ENCODE measurements at places on chromosomes 12 and 14.

- DNase-seq, result no peak
Observed at GRCh38 chr12:110234755-110235154, 46.3 kb upstream of the ATP2A2 start.

- peak; percentile 6 for DNase-seq
Observed at GRCh38 chr14:92253381-92253894, 69.5 kb upstream of the SLC24A4 start.

- DNase-seq, result no peak
Observed at GRCh38 chr14:22379727-22380126, 209.3 kb downstream of the DAD1 start.

DNA sequence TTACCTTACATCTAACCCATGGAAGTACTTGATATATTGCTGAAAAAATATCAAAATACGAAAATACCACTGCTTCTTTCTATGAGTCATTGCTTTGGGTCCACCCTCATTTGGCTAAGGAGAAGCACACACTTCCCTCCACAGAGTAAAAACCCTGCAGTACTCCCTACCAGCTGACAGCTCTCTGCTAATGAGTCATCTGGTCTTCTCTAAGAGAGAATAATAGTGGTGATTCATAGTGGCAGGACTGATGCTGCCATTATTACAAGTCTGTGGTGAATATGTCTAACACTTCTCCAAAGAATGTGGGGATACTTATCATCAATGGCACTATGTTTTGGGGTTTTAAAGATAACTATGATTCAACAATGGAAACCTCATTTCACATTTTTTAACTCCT, 90.7 kb downstream of the PPFIA2 start:
- DNase-seq, result no peak

GRCh38 chr14:33516898-33517436, 433.9 kb downstream of the EGLN3 start:
- no peak for DNase-seq

- no peak for DNase-seq
Observed at GRCh38 chr12:123267991-123268843, 3.4 kb downstream of the CDK2AP1 start.

DNA sequence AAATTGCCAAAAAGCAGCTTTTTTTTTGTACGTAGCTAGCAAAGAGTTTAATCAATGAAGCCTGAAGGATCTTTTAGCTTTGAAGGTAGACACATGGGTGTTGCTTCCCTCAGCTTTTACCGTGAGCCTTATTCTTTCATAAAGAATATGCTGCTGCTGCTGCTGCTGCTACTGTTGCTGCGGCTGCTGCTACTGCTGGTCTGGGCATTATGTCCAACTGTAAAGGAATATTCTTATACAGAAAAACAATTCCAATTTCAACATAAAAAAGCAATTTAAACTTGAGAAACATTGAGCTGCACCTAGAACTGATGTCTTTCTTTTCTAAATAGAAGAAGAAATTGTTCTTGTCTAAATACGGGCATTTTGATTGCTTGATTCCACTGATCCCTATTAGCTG, 38.9 kb upstream of the PPP1R12A start:
- DNase-seq, result no peak

GRCh38 chr14:95215094-95215725, 57.9 kb upstream of the DICER1 start:
- no peak for DNase-seq

GRCh38 chr14:100896369-100897060, 7.0 kb downstream of the RTL1 start:
- DNase-seq, result no peak

DNA sequence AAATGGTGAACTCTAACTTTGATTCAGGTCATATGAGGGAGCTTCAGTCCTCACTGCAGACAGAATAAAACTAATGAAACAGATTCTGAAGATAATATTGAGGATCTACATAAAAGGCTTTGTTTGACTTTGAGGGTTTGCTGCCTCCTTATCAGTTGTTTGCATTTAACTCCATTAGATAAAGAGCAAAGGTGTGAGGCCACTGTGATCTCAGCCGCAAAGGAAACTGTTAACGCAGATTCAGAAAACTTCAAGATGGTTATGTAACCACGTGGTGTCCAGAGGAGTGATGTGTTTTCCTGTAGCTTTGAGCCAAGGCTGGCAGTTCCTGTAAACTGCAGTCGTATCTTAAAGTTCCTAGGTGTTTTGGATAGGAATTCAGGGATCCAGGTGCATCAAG, 67.8 kb downstream of the METTL25 start:
- DNase-seq, result no peak

DNA sequence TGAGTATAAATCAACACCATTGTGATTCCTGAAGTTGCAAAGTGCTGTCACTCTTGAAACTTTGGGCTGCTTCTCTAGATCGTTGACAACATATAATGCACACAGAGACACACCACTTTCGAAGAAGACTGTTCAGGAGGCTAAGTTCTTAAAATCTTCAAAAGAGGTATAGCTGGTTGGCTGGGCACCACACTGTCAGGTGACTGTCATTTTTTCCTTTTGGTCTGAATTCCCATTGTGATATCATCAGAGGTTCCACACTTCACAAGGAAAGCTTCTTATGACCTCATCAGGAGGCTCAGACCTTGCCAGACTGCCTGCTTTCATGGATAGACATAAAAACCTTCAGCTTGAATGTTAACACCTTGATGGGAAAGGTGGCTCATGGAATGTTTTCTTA, at the start of the genes CAPZA3 and PLCZ1:
Gene CAPZA3, plus strand, starts transcription at position 301 of the 400 bp plus-strand sequence. CDS start 150 bp downstream, outside the sequence.
Gene PLCZ1, minus strand, starts transcription at position 194 of the 400 bp plus-strand sequence. CDS start 641 bp downstream, outside the sequence.
- no peak for DNase-seq

- no peak for DNase-seq
Observed at GRCh38 chr14:105154476-105154871, 14.1 kb downstream of the JAG2 start.

DNA sequence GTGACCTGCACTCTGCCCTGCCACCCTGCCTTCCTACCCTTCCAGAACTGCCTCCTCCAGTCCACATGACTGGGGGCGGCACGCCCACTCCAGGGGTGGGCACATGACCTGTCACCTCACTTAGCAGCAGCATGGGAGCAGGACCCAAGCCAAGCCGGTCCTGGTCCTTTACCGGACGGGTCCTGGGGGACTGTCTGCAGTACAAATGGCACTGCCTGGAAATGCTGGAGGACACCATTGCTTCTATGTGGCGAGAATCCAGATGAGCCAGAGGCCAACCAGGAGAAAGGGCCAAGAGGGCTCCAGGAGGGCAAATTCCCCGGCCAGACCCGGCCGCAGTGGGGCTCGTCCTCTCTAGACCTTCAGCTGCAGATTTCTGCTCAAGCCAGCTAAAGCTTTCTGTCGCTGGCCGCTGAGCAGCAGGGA, 33.1 kb downstream of the ITPK1 start:
- no peak for DNase-seq

DNA sequence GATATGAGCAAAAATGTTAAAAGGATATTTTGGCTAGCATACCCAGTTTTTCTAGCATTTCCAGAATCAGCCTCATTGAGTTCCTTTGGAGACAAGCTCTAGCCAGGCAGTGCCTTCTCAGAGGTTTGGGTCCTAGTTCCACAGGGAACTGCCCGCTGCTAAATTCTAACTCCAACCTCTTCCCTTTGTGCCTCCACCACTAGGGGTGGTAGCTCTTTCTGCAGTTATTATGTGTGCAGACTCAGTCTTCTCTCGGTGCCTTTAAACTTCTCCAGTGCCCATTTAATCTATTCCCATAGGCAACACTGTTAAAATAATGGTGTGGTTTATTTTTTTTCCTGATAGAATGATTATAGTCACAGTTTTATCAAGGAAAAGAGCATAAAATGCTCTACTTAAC, 21.5 kb upstream of the SLC25A3 start:
- DNase-seq, result no peak

DNA sequence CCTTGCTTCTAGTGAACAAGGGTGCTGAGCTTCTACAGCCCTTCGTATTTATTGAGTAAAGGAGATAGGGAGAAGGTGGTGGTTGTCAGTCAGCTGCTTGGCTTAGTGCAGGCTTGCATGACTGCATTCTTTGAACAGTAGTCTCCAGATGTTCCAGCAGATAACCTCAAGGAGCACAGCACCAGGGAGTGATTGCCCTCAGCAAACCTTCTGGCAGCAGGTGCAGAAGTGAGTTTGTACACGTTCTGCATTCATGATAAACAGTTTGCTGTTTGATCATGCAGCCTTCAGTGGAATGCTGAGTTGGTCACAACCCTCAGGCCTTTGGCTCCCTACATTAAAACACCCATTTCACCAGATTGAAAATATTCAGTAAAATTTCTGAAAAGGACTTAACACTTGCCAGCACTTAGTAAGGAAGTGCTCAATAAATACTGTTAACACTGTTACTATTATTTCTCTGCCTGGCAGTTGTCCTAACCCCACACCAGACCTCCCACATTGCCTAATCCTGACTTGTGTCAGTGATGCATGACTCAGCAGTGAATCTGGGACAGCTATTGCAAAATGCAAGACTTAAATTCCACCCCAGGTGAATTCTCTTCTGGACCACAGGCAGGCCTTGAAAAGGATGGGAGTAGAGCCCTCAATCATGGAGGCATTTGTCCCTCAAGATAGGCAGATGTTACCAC, 18.9 kb upstream of the CARMIL3 start:
- DNase-seq, result no peak

DNA sequence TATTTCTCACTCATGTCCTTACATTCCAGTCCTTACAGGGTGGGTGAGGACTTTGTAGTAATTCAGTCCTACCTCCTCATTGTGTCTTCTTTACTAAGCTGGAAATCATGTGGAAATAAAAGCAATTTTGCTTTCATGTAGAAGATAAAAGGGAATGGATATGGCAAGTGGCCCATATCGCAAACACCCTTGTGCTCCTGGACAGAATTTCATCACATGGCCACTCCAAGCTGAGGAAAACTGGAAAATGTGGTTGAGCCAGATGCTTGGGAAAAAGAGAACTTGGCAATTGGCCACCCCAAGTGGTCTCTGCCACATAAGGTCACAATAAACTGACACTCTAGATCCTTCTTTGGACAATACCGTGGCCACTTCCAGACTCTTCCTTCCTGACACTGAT, 64.2 kb upstream of the IFNG-AS1 start:
- DNase-seq, result no peak

GRCh38 chr14:61033855-61034254, 52.8 kb downstream of the SLC38A6 start:
- no peak for DNase-seq

DNA sequence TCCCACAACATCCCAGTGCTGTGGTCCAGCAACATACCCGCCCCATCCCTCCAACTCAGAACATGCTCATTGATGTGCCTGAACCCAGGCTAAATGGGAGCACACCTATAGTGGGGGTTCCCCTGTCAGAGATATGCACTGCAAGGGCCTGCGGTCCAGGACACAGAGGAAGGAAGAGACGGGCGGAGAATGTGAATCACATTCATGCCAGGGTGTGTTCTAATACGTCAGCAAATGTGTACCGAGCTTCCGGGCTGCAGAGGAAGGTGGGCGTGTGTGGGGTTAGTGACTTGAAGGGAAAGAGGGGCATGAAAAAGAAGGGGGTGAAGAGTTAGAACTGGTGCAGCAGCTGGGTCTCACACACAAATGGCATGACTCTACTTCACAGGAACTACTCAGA, 83.7 kb downstream of the DPF3 start:
- DNase-seq, result no peak

GRCh38 chr12:49515266-49515665, 23.6 kb upstream of the KCNH3 start:
- DNase-seq, result no peak

GRCh38 chr12:78315028-78315427, 484.3 kb downstream of the NAV3 start:
- peak; percentile 66 for DNase-seq

DNA sequence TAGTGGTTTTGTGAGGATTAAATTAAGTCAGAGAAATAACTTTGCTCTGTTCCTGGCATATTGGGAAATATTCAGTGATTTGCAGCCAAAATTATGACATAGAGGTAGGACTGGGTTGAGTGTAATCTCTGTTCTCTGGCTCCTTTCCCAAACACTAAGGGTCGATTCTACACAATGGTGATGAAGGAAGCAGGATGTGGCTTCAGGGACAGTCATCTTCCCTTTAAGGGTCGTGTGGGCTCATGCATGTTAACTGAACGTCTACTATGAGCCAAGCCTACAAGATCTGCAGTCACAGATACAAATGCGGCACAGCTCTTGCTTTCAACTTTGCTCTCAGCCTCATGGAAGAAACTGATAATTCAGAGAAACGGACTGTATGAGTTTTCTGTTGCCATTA, 381.6 kb downstream of the VRK1 start:
- DNase-seq, result no peak

GRCh38 chr14:100436745-100437406, 113.7 kb downstream of the SLC25A47 start:
- no peak for DNase-seq

GRCh38 chr12:45284096-45284901, 68.4 kb downstream of the ANO6 start:
- DNase-seq, result no peak

DNA sequence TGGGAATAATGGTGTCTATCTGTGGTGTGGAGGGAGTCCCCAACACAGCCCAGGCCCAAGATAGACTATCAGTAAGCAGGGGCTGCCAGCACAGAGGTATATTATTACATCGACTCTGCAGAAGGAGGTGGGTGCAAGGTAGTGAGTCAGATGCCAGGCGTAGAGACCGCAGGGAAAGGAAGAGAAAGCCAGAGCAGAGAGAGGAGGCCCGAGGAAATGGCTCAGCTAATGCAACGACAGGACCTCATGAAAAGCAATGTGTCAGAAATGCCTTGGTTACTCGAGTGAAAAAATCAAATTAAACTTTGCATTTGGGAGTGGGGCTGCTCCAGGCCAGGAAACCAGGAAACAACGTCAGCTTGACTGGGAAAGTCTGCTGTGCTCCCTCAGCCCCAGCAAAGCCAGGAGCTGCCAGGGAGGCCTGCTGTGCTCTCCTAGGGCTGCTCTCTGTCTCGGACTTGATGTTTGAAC, 173.2 kb downstream of the SUDS3 start:
- no peak for DNase-seq

GRCh38 chr12:131701705-131702572, 9.0 kb upstream of the SFSWAP start:
- no peak for DNase-seq

GRCh38 chr12:18583655-18584054, 154.2 kb downstream of the PLCZ1 start:
- no peak for DNase-seq

- DNase-seq, result no peak
Observed at GRCh38 chr14:67646131-67646530, 26.4 kb downstream of the ARG2 start.

DNA sequence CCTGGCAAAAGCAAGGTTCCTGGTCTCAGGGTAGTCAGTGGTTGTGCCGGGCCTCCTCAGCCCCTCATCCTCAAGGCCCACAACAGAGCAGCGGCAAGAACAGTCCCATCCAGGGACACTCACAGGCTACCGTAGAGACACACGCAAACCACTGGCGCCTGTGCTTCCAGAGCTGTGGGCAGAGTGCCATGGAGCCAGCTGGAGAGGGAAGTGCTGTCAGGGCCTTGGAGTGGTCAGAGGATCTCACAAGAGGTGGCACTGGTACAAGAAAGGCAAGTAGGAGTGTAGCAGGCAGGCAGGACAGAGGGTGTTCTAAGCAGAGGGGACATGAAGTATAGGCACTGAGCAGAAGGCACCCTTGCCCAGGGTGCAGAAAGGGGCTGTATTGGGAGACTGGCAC, 34.6 kb downstream of the ANKRD9 start:
- no peak for DNase-seq

GRCh38 chr14:99872786-99873440, 79.7 kb downstream of the EML1 start:
- DNase-seq, result no peak
